ENCODE measurements at places on chromosomes 3 and 15. TPM values are rescaled to one million over a fixed set of nuclear protein-coding genes. Genes with fewer than 3 reads are reported as not detected.

GRCh38 chr3:45608885-45609284, 14.3 kb downstream of the LIMD1 start:
- peaks cover 50% of the 10 kb centered on the region for H3K4me1 ChIP-seq
- peak overlapping the region; percentile 1 for H3K27ac ChIP-seq
- no peak overlapping the region for H3K4me3 ChIP-seq
- peak; percentile 83 for DNase-seq
- H3K36me3 ChIP-seq, result peaks cover 24% of the 10 kb centered on the region

Gene GHSR
- not detected for total RNA-seq

- H3K27me3 ChIP-seq, result no peaks in the 10 kb centered on the region
- H3K4me3 ChIP-seq, result no peak overlapping the region
- H3K4me1 ChIP-seq, result peaks cover 14% of the 10 kb centered on the region
- H3K36me3 ChIP-seq, result peaks cover 2% of the 10 kb centered on the region
These were observed 66.4 kb downstream of the PTPRG start for GRCh38 chr3:61627768-61628185.

Gene MYO5C
- total RNA-seq, result under 0.01 TPM

Gene PRR23B
- total RNA-seq, result not detected

GRCh38 chr15:38899300-38899699, 334.7 kb upstream of the RASGRP1 start:
- H3K4me1 ChIP-seq, result peaks cover 18% of the 10 kb centered on the region
- H3K27ac ChIP-seq, result peak overlapping the region; percentile 61
- H3K4me3 ChIP-seq, result no peak overlapping the region
- H3K27me3 ChIP-seq, result no peaks in the 10 kb centered on the region

GRCh38 chr3:152392272-152392880, 123.6 kb downstream of the MBNL1 start:
- H3K27me3 ChIP-seq, result no peaks in the 10 kb centered on the region
- no peak overlapping the region for H3K27ac ChIP-seq
- H3K4me1 ChIP-seq, result peaks cover 9% of the 10 kb centered on the region

Gene ISLR
- total RNA-seq, result under 0.01 TPM

Gene PLSCR4
- 2.8 TPM for total RNA-seq

DNA sequence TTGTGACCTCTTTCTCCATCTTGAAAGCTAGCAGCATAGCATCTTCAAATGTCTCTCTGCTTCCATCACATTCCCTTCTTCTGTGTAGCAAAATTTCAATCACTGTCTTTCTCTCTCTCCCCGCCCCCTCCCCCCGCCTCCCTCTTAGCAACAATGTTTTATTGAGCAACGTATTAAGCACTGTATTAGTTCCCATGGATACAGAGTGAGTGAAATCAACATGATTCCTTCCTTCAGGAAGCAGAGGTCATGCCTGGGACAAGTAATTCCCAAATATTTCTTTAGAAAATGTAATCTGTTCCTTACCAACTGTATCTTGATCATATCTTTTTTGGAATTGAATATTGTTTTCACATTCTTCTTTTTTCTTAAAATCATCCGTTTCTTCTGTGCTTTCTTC, 373.7 kb upstream of the NECTIN3 start:
- H3K4me3 ChIP-seq, result no peak overlapping the region
- peak; percentile 53 for DNase-seq
- H3K27me3 ChIP-seq, result no peaks in the 10 kb centered on the region
- no peak overlapping the region for H3K27ac ChIP-seq

Gene BRK1
- 123 TPM for total RNA-seq

Gene SENP8
- 3.1 TPM for total RNA-seq

DNA sequence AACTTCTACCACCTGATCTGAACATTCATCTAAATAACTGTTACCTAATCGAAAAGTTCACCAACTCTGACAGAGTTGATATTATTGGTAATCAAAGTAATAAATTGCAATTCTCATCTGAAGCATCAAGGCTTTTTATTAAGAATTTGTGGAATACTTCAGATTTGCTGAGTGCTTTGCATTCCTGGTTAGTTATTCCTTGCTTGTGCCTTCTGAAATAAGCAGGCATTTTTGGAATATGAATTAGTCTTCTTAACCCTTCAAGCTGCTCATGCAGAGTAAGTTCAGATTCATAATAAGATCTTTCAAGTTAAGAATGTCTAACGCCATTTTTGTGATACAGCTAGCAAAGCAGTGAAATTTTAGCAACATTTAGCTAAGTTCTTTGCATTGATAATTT, 188.5 kb downstream of the ALCAM start:
- no peaks in the 10 kb centered on the region for H3K27me3 ChIP-seq
- no peak overlapping the region for H3K27ac ChIP-seq

- H3K4me3 ChIP-seq, result no peak overlapping the region
- peaks cover 26% of the 10 kb centered on the region for H3K36me3 ChIP-seq
- H3K27ac ChIP-seq, result no peak overlapping the region
- H3K27me3 ChIP-seq, result no peaks in the 10 kb centered on the region
These were observed 49.2 kb downstream of the KATNBL1 start for GRCh38 chr15:34160735-34161134.

Gene LRTM1
- not detected for total RNA-seq

Gene SLC6A11
- total RNA-seq, result not detected

Gene SLC15A2
- 0.18 TPM for total RNA-seq

Gene SLC28A1
- total RNA-seq, result not detected

DNA sequence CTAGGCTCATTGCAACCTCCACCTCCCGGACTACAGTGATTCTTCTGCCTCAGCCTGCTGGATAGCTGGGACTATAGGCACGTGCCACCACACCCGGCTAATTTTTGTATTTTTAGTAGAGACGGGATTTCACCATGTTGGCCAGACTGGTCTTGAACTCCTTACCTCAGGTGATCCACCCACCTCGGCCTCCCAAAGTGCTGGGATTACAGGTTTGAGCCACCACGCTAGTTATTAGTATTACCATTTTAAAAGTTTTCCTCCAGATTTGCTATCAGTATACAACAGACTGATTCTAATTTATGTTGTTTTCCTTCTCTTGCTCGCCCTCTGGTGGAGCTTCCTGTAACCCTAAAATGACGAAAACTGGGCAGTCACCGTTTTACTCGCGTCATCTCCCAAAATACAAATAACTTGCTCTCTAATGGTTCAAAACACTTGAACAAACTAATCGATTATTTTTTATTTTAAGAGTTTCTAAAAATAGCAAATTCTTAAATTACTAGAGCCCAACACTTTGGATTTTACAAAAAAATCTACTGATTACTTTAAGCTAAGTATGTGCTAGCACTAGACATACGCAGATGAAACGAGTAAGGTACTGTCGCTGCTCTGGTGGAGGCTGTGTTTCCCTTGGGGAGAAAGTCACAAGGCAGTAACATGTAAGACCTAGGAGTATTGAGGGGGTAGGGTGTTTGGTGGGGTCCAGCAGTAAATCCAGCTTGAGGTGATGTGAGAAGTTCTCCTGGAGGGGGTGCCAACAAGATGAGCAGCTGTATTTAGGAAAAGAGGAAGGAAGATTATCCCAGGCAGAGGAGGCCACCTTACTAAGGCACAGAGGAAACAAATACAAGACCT, 203.3 kb downstream of the MBNL1 start:
- H3K4me3 ChIP-seq, result no peak overlapping the region
- DNase-seq, result peak; percentile 54
- H3K36me3 ChIP-seq, result no peaks in the 10 kb centered on the region
- H3K4me1 ChIP-seq, result no peaks in the 10 kb centered on the region
- H3K27me3 ChIP-seq, result no peaks in the 10 kb centered on the region

- no peaks in the 10 kb centered on the region for H3K36me3 ChIP-seq
- no peak overlapping the region for H3K27ac ChIP-seq
- DNase-seq, result no peak
- no peaks in the 10 kb centered on the region for H3K4me1 ChIP-seq
- H3K27me3 ChIP-seq, result no peaks in the 10 kb centered on the region
These were observed 570.4 kb downstream of the AGBL1 start for GRCh38 chr15:86650094-86650493.

- H3K4me1 ChIP-seq, result no peaks in the 10 kb centered on the region
- DNase-seq, result no peak
- no peaks in the 10 kb centered on the region for H3K36me3 ChIP-seq
- no peak overlapping the region for H3K27ac ChIP-seq
- H3K27me3 ChIP-seq, result no peaks in the 10 kb centered on the region
These were observed 4.8 kb upstream of the ARHGAP31 start for GRCh38 chr3:119289404-119289770.

GRCh38 chr3:59286791-59287531, 237.1 kb upstream of the CFAP20DC start:
- no peak overlapping the region for H3K27ac ChIP-seq
- H3K27me3 ChIP-seq, result no peaks in the 10 kb centered on the region
- no peaks in the 10 kb centered on the region for H3K36me3 ChIP-seq
- no peak overlapping the region for H3K4me3 ChIP-seq
- peak; percentile 21 for DNase-seq
- H3K4me1 ChIP-seq, result peaks cover 5% of the 10 kb centered on the region

GRCh38 chr3:157876556-157876955, 229.7 kb downstream of the SHOX2 start:
- H3K27me3 ChIP-seq, result no peaks in the 10 kb centered on the region
- H3K36me3 ChIP-seq, result no peaks in the 10 kb centered on the region
- no peak for DNase-seq
- no peak overlapping the region for H3K4me3 ChIP-seq
- H3K27ac ChIP-seq, result no peak overlapping the region
- no peaks in the 10 kb centered on the region for H3K4me1 ChIP-seq

GRCh38 chr15:75850708-75851107, 7.5 kb downstream of the UBE2Q2 start:
- H3K4me1 ChIP-seq, result peaks cover under 1% of the 10 kb centered on the region
- H3K27ac ChIP-seq, result no peak overlapping the region
- H3K27me3 ChIP-seq, result no peaks in the 10 kb centered on the region
- DNase-seq, result no peak

DNA sequence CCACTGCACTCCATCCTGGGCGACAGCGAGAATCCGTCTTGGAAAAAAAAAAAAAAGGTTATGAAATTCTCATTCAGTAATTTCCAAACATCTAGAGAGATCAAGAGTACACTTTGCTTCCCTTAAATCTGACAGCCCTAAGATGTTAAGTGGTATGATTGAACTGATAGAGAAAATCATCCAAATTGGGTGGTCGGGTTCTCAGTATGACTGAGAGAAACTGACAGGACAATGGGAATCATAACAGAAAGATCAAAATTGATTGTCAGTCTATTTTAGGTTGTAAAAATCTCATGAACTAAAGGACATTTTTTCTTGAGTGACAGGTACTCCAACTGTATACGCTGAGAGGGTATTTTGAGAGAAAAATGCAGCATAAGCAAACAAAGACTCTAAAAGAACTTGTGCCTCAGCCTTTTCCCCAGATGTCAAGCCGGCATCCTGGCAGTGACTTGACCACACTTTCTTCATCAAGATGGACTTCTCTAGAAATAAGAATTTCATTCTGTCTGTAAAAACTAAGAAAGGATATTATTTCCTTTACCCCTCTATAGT, 65.8 kb downstream of the MYO5A start:
- H3K4me3 ChIP-seq, result no peak overlapping the region
- no peaks in the 10 kb centered on the region for H3K36me3 ChIP-seq
- H3K27ac ChIP-seq, result no peak overlapping the region
- peaks cover 7% of the 10 kb centered on the region for H3K4me1 ChIP-seq
- no peak for DNase-seq

Gene TMC3
- not detected for total RNA-seq

GRCh38 chr3:120495809-120496208, 45.0 kb upstream of the FSTL1 start:
- no peak overlapping the region for H3K27ac ChIP-seq
- DNase-seq, result no peak
- no peaks in the 10 kb centered on the region for H3K27me3 ChIP-seq
- H3K36me3 ChIP-seq, result no peaks in the 10 kb centered on the region

Gene EFCC1
- total RNA-seq, result not detected

Gene FBXO40
- total RNA-seq, result not detected

GRCh38 chr15:49827311-49827710, 206.5 kb downstream of the DTWD1 start:
- no peak for DNase-seq
- H3K36me3 ChIP-seq, result no peaks in the 10 kb centered on the region
- H3K27ac ChIP-seq, result no peak overlapping the region
- no peak overlapping the region for H3K4me3 ChIP-seq
- H3K27me3 ChIP-seq, result no peaks in the 10 kb centered on the region
- H3K4me1 ChIP-seq, result peaks cover 12% of the 10 kb centered on the region

Data from IMR-90 (cell line).